Brain (organoid and tissue), 16 donors: ENCODE measurements at places on chromosomes 1 and 21. TPM values are rescaled to one million over a fixed set of nuclear protein-coding genes. Genes with fewer than 3 reads are reported as not detected.

Gene SHCBP1L
- polyA plus RNA-seq: not detected

Gene CLEC20A
- polyA plus RNA-seq: not detected

Gene SRGAP2
- polyA plus RNA-seq: 47.6 TPM

Gene LCE1C
- polyA plus RNA-seq: not detected

Gene UBIAD1
- 20.3 TPM for polyA plus RNA-seq

Gene BATF3
- polyA plus RNA-seq: 1.8 TPM

Gene INAVA
- 0.58 TPM for polyA plus RNA-seq

Gene LRRC53
- not detected for polyA plus RNA-seq

Gene XCL1
- 3.6 TPM for polyA plus RNA-seq

Gene BGLAP
- 2.9 TPM for polyA plus RNA-seq

Gene TPRG1L
- 100 TPM for polyA plus RNA-seq

Gene RBM11
- 2.9 TPM for polyA plus RNA-seq

Gene NPPB
- 0.56 TPM for polyA plus RNA-seq

Gene LYST
- polyA plus RNA-seq: 2.2 TPM
